ENCODE measurements at places on chromosomes 1 and 21.

DNA sequence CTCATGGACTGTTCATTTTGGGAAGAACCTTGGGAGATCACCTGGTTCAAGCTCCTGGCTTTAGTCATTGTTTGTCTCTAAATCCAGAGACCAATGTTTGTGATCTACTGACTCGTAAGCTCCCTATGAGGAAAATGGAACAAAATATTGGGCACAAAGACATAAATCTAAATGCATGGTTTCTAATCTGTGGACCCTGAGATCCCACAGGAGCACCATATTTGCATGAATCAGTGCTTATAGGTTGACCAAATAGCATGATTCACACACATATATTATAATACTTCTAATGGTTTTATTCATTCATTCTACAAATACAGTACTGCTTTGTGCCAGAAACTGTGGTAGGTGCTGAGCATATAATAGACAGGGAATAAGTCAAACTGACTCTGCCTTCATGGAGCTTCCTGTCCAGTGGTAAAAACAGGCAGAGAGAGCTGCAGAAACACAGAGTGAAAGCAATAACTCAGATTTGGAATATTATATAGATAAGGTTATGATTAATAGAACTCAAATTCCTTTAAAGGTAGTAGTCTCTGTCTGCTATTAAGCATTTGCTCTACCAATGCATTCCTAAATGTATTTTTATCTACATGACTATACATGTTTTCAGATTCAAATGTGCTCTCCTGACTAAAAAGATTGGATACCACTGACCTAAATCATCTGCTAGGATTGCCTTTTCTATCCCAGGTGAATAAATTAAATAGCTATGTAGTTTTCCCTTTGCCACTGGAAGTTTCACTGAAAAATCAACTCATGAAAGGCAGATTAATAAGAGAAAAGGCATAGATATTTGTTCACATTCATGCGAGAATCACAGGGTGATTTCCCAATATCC lies 198.6 kb upstream of the CAMK1G start:
- no peak for DNase-seq

DNA sequence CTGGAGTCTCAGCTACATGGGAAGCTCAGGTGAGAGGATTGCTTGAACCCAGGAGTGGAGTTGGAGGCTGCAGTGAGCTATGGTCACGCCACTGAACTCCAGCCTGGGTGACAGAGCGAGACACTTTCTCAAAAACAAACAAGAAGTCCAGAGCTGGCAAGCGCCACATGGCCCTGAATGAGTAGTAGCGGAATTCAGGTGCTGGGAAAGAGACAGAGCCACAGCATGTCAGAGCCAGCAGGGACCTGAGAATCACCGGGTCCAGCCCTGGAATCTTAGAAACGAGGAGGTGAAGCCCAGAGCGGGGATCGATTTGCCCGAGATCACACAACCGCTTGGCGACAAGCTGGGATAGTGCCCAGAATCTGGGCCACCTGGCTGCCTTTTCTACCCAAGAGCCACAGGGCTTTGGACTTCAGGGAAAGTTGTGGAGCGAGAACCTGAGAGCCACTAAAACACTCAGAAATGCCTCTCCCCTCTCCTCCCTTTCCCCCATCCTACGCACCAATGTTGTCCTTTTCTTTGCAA lies 9.8 kb downstream of the ARL8A start:
- no peak for DNase-seq

DNA sequence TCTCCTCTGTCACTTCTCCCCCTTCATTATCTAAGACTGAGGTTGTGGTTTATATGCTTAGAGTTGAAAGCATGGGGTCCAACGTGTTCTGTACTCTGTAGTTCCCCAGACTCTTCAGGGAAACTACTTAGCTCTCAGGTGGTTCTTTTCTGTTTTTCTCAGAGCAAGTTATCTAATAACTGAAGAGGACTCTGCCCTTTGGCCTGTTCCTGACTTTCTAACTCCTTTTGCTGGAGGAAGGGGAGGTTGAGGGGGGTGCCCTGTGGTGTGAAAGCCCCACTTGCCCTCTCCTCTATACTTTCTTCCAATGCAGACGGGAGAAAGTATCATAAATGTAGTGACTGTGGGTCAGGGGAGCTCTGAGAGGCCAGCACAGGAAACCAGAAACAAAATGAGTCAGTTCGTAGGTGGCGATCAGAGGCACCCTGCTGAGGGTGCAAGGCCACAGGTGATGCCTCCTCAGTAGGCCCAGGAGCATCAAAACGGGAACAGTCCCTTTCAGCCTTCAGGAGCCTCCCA lies 5.0 kb downstream of the SLC25A44 start:
- no peak for DNase-seq

DNA sequence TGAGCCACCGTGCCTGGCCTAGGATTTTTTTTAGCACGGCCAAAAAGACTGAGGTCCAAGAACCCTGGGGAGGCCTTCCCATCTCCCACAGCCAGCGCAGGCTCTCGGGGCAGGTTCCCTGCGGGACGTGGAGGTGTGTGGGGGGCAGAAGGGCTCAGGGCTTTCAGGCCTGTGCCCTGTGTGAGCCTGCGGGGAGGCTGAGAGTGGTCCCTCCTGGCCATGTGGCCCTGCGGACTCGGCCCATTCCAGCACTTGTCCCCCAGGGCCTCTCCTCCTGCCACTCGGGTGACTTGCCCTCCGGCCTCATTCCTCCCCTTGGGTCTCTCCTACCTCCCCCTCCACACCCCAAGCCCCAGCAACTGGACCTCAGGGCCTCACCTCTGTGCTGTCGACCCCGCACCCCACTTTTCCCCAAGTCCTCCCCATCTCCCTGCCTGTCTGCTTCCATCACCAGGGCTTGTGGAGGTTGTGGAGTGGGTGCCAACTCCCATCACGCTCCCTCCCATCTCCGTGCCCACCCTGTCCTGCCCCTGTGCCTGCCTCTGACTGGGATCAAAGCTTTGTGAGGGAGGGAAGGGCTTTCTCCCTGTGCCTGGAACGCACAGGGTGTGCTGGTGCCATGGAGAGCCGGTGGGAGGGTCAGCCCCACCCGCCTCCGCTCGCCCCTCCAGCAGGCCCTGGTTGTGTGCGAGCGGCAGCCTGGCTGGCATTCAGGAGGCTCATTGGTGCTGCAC lies 32.2 kb upstream of the DIP2A start:
- DNase-seq, result no peak

- DNase-seq, result no peak
These were observed 49.1 kb upstream of the CSF3R start for GRCh38 chr1:36531833-36532232.

GRCh38 chr1:206025283-206025820 lies 1.7 kb upstream of the CTSE start:
- no peak for DNase-seq

DNA sequence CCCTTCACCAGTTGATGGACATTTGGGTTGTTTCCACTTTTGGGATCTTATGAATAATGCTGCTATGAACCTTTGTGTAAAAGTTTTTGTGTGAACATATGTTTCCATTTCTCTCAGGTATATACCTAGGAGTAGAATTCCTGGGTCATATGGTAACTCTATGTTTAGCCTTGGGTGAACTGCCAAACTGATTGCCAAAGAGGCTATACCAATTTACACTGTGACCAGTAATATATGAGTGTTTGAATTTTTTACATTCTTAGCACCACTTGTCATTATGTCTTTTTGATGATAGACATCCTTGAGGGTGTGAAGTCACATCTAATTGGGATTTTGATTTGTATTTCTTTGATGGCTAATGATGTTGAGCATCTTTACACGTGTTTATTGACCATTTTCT lies 290.1 kb downstream of the DUSP10 start:
- no peak for DNase-seq

GRCh38 chr1:173002891-173003838 lies 47.6 kb downstream of the TNFSF18 start:
- no peak for DNase-seq

GRCh38 chr1:202189001-202189790 lies 4.4 kb upstream of the LGR6 start:
- DNase-seq, result peak; percentile 83

DNA sequence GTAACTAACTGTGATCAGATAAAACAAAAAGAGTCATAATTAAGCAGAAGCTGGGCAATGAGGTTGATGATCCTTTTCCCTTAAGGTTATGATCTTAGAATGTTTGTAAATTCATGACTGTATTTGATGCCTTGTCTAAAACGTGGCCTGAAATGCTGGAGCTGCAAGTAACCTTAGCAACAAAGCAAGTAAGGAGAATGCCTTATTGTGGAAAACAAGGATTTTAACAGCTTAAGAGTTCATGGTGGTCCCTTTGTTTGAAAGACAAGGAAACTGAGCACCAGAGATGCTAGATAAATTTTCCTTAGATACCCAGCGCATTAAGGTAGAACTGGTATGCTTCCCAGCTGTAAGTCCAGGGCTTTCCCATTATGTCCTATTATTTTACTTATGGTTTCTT lies 25.7 kb upstream of the XPR1 start:
- no peak for DNase-seq

DNA sequence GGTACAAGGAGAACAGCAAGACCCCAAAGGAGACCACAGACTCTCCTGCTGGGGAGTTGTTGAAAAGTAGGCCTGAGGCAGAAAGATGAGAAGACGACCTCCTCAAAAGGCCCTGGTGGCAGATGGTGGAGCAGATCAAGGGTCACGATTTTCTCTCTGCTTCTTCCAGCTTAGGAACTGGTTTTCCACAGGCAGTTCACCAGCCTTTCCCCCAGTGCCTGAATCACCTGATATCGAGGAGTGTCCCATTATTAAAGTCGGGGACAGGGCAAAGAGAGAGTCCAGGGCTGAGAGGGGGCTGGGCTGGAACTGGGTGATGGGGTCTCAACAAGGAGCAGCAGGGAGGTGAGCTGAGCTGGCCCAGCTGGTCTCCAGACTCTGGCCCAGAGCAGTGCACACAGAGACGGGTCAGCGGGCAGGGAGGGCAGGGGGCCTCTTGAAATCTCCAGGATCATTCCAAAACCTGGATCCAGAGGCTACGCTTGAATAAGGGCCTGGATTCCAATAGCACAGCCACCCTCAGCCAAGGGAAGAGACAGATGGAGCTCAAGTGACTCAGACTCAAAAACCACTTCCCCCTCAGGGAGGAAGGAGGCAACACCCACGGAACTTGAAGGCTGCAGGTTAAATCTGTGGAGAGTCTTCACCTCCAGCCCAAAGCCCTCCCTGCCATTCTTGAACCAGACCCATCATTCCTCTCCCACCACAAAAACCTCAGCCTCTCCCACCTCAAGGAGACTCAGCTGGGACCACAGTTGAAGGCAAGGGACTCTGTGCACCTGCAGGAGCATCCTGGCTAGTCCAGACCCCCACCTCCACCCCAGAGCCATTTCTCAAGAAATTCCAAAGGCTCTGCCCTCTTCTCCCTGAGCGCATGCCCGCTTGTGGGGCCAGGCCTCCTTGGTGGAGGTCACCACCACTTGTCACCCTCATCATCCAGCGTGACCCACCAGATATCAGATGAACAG lies at the start of gene S100A5:
Gene S100A5, minus strand, starts transcription at position 541 of the 968 bp plus-strand sequence. CDS start 743 bp downstream, outside the sequence.
- DNase-seq, result no peak

DNA sequence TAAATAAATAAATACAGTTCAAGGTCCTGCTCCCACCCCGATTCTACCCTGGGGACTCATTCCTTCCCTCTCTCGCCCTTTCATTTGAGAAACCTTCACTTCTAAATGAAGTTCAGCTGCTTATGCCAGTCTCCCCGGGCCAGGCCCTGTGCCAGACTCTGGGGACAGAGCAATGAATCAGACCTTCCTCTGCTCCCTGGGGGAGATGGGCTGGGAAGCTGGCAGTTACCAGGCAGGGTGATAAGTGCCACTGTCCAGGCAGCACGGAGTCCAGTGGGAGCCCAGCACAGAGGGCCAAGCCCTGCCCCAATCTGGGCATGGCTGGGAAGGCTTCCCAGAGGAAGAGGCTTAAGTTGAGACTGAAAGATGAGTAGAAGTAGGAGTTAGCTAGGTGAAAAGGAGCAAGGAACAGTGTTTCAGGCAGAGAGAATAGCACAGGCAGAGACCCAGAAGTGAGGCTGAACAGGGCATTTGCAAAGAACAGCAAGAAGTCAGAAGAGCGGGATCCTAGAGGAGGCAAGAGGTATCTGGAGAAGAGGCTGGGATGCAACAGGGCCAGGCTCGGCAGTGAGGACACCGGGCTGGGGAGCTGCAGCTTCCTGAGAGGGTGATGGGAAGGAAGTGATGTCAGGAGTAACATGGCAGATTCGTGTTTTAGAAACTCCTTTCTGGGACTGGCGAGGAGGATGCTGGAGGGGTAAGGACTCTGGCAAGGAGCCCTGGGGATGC lies 13.5 kb downstream of the KCNQ4 start:
- DNase-seq, result no peak

GRCh38 chr1:95072117-95072516 lies 634 bp downstream of the ALG14 start:
- DNase-seq, result no peak

DNA sequence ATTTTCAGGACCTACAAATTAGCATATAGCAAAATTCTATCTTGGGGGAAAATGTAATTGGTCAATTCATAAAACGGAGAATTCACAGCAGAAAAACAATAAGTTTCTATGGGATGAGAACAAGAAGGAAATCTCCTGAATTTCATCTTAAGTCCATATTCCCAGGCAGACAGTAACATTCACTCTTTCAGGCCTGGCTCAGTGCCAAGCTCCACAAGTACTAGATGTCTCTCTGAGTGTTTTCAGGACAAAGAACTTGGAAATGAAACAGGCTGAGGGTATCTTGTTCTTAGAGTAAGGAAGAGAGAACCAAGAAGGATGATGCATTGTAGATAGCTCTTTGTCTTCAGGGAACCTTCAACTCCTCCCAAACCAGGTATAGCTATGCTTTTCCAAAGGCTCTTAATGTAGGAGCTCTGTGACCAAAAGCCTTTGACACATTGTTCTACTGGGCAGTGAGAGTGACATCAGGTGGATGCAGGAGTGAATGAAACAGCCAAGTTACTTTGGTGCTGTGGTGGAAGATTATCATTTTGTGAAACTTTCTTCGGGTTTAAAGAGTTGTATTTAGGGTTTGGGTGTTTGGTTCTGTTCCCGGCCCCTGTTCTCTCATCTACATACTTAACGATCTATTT lies 298.3 kb downstream of the GPATCH2 start:
- DNase-seq, result no peak

- no peak for DNase-seq
These were observed 2.9 kb downstream of the ADORA1 start for GRCh38 chr1:203130358-203130985.

- DNase-seq, result peak; percentile 90
These were observed 26.4 kb downstream of the FOXO6 start for GRCh38 chr1:41387667-41388091.

DNA sequence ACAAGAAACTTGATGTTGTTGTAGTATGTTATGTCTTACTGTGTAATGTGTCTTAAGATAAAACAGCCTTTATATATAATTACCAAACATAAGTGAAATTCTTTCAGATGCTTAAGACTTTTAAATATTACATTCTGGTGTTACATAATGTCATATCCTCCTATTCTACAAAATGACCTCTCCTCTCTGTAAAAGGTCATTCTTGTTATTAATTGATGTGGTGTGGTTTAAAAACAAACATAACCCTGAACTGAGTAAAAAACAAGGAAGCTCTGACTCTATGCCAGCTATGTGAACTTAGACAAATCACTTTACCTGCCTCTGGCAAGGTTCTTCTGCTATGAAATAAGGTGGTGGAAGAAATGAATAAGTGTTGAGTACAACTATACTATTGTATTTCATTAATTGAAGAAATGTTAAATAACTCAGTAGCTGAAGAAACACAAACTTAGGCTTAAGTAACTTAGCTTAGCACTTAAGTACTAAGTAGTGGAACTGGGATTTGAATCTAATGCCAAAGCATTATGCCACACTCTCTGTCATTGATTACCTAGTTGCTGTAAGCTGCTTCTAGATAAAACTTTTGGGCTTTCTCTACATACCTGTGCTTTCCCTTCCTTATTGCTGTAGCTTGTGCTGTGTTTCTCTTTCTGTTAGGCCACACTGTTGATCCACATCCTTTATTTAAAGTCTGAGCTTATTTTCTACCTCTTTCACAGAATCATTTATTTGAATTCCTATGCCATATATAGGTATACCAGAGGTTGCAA lies 859 bp upstream of the ANGPTL1 start:
- no peak for DNase-seq
